ENCODE measurements at places on chromosomes 6 and 20.

GRCh38 chr6:30760549-30760948, 16.2 kb upstream of the IER3 start:
- no peak for DNase-seq

GRCh38 chr6:16511723-16512489, 249.4 kb downstream of the ATXN1 start:
- no peak for DNase-seq

DNA sequence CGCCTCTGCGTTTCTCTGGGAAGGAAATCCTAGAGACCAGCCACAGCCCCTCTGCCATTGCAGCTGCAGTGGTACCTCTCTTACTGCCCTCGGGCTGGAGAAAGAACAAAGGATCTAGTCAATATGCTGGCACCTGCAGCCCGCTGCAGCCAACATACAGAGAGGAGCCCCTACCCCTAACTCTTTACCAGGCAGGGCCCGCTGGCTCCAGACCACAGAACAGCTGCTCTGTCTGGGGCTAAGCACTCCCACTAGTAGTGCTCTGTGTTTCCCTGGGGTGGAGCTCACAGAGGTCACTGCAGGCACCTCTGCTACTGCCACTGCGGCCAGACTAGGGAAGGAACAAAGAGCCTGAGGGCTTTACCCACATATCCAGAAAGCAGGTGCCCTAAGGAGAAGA, 93.8 kb upstream of the IMPG1 start:
- DNase-seq = no peak

DNA sequence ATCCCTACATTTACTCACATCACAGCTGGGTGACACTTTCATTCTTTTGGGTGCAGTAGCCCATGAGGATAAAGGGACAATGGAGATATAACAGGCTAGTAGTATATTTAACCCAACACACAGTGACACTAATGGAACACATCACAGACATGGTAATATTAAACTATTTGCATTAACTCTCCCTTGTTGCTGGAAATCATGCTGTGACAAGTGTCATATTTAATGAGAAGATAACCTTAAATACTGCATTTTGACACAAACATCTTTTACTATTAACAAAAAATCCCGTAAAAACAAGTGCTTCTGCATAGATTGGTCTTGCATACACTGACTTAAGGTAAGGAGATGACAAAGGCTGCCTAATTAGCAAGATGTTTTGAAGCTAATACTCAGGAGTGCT, 45.5 kb downstream of the CNR1 start:
- DNase-seq = no peak

DNA sequence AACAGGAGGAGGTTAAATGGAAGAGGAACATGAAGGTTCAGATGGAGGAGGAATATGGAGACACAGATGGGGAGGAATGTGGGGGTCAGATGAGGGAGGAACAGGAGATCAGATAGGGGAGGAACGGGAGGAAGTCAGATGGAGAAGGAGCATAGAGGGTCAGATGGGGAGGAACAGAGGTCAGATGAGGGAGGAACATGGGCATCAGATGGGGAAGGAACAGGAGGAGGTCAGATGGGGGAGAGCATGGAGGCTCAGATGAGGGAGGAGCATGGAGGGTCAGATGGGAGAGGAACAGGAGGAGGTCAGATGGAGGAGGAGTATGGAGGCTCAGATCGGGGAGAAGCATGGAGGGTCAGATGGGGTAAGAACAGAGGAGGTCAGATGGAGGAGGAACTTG, 290.6 kb downstream of the BMP7 start:
- DNase-seq = no peak

DNA sequence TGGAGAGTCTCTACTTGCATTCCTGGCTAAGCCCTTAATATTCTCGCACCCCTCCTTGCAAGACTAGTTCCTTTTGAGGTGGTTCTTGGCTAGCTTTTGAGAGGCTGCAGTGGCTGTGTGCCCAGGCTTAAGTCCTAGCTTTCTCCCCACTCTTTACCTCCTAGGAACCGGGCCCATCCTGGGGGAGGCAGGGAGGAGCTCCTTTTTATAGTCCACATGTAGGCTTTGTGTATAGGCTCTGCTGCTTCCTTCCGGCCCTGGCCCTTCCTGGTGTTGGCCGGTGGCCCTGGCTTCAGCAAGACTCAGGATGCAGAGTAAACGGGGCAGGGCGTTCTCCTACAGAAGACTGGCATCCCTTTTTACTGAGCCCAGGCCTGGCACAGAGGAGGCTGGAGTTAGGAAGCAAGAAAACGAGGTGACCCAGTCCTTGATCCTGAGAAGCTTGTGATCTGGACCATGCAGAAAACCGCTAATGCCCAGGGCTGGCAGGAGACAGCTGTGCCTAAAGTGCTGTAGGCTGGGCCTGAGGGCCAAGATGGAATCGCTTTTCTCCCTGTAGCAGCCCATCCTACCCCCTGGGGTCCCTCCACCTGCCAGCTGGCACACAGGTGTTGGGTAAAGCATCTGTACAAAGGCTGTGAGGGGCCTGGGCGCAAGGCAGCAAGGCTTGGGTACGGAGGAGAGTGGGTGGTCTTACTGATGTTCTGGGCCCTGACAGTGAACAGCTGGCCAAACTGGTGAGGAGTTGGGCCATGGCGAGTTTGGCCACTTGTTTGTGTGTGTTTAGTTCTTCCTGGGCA, 8.7 kb downstream of the PLCG1 start:
- DNase-seq = no peak

GRCh38 chr6:50278663-50279062, 228.9 kb upstream of the DEFB112 start:
- DNase-seq = no peak

DNA sequence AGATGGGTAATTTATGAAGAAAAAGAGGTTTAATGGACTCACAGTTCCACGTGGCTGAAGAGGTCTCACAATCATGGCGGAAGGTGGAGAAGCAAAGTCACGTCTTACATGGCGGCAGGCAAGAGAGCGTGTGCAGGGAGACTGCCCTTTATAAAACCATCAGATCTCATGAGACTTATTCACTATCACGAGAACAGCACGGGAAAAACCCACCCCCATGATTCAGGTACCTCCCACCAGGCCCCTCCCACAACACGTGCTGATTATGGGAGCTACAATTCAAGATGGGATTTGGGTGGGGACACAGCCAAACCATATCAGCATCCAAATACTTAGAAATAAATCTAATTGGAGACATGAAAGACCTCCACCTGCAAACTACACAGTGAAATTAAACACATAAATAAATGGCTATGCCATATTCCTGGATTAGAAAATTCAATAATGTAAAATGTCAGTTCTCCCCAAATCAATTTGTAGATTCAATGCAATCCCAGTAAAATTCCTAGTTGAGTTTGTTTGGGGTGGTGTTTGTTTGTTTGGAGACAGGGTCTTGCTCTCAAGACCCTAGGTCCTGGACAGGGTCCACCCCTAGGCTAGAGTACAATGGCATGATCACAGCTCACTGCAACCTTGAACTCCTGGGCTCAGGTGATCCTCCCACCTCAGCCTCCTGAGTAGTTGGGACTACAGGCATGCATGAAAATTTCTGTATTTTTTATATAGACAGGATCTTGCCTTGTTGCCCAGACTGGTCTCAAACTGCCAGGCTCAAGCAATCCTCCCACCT, 101.6 kb downstream of the TAF4 start:
- DNase-seq = no peak

GRCh38 chr6:168377856-168378832, 58.6 kb upstream of the DACT2 start:
- DNase-seq = no peak

- no peak for DNase-seq
Measured at GRCh38 chr6:82205930-82206392, 41.6 kb downstream of the IBTK start.

GRCh38 chr6:36414481-36414880, 27.0 kb upstream of the ETV7 start:
- no peak for DNase-seq

DNA sequence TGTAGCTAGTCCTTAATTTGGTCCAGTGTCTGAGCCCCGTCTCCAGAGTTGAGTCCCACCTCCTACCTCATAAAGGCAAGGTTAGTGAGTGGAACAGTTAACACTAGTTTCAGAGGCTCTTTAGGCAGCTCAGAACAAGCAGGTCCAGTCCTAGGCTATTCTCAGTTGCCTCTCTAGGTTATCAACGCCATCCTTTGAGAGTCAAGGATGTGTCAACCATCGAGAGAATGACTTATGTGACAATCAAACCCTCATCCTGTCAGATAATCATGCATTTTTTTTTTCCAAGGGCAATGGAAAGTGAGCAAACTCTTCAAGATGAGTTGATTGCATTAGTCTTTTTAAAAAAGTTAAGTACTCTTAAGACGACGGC, 64.0 kb upstream of the TXNDC5 start:
- DNase-seq = no peak

DNA sequence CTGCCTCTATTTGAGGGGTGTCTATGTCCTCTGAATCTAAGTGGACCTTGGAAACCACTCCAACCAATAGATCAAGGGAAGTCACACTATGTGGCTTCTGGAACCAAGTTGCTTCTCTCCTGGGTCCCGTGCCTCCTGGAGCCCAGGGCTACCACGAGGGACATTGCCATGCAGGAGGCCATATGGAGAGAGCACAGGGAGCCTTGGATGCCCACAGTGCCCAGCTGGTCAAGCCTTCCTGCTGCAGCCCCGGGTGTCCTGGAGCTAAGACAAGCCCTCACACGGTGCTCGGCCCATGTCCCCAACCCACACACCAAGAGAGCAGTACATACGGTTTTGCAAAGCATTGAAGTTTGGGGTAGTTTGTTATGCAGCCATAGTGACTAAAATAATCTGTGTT, 231.6 kb downstream of the SYNDIG1 start:
- no peak for DNase-seq

GRCh38 chr6:138577151-138577915, 78.0 kb upstream of the NHSL1 start:
- no peak for DNase-seq

GRCh38 chr6:101876431-101876830, 482.9 kb downstream of the GRIK2 start:
- DNase-seq = no peak

DNA sequence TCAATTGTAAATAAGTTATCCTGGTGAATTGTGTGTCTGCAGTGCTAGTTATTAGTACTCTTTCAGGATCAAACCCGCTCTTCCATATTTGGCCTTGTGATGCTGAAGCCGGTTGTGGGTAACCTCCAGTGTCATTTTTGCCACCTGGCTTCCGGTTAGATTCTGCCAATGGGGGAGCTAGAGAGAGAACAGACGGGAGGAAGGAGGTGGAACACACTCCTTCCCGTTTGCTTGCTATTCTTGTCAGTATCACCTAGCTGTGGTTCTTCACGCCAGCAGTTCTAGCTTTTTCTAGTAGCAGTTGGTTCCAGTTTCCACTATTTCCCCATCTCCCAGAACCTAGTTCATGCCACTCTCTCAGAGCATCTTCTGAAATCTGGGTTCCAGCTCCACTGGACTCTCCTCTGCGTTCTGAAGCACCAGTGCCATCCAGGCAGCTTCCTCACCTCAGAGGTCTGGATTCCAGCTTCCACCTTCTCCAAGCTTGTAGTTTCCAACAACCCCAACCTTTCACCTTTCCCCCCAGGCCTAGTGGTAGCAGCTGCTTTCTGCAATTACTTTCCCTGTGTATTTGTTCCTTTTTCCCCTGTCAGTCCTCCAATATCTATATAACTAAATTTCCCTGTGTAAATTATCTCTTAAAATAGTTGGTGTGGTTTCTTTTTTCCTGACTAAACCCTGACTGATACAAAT, 46.9 kb upstream of the LOC128125822 start:
- DNase-seq = no peak

DNA sequence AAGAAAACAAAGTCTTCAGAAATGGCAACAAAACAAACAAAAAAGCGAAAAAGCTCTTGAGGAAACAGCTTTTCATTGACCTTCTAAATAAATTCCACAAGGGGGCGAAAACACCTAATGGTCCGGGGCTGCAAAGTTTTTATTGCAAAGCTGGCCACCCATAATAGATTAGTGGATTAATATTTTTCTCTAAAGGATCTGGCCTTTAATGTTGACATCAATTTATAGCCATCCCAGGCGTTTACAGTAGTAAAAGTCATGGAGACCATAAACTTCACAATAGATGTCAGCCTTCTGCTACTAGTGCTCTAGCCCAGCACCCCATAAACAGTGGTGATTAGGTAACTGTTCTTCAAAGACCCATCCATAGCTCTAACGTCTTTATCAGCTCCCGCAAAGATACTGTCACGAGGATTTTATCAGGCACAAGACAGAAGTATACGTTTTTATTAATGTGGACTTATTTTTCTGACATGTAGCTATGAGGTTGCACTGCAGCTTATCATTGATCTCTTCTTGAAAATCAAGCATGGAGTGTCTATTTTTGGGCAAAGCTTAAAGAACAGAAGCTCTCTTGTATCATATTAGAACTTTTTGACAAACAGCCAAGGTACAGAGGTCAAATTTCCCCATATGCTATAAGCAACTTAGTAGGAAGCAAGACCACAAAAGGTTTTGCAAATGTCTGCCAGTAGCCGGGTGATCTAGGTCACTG, 4.7 kb downstream of the CITED2 start:
- DNase-seq = no peak

- DNase-seq = no peak
Measured at GRCh38 chr6:144722925-144723324, 437.8 kb downstream of the UTRN start.

- no peak for DNase-seq
Measured at GRCh38 chr6:157613011-157613522, 210.0 kb upstream of the SNX9 start.

GRCh38 chr6:148273962-148274752, 68.5 kb upstream of the SASH1 start:
- no peak for DNase-seq

GRCh38 chr20:51431321-51431720, 111.2 kb downstream of the NFATC2 start:
- DNase-seq = no peak

- no peak for DNase-seq
Measured at GRCh38 chr6:35363293-35363750, 21.0 kb downstream of the PPARD start.

- DNase-seq = no peak
Measured at GRCh38 chr6:2434912-2435311, 189.5 kb upstream of the GMDS start.
